ENCODE measurements at places on chromosomes 5 and 9. TPM values are rescaled to one million over a fixed set of nuclear protein-coding genes. Genes with fewer than 3 reads are reported as not detected.

DNA sequence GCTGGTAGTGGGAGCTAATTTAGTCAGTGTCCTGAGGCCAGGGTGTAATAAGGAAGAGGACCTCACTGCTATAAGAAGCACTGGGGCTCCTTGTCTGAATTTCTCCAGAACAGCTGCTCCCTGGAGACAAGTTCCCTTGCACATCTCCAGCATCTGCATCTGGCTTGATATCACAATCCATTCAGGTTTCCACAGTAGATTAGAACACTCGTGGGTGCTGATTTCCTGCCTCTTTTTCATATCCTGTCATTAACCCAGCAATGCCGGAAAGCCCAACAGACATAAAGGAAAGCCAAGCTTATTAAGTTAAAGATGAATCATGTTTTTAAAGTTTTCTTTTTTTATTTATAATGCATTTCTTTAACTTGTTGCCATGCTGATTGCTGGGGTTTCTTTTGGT lies 232.3 kb upstream of the WWC1 start:
- no peak for DNase-seq

DNA sequence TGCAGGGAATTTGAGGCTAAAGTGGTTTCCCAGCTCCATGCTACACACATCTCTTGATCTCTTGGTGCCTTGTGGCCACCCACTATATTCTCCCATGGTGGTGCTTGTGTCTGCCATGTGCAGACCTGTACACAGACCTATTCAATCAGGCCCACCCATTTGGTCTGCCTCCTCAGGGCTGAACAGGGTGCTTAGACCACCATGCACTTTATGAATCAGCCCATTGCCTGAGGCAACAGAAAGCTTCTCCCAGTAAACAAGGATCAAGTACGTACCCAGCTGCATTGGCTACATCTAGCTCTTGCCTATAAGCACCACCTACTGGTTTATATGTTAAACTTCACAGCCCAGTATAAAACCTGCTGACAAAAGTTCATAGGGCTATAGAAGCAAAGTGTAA lies 664.3 kb upstream of the EDIL3 start:
- DNase-seq, result peak; percentile 82

DNA sequence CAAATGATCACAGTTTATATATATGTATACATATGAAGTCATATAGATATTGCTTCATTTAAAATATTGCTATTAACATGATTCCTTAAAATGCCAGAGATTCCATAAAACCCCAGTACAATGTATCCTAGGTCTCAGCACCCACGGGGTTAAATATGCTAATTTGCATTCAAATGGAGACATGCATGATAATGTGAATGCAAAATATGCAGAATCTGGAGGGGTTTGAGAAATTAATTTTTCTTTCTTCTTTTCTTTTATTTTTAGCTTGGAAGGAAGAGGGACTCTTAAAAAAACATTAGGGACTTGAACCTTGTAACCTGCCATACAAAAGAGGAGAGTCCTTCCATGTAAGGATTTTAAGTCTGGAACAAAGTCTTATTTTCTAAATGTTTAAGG lies 211.9 kb downstream of the MEF2C start:
- no peak for DNase-seq

DNA sequence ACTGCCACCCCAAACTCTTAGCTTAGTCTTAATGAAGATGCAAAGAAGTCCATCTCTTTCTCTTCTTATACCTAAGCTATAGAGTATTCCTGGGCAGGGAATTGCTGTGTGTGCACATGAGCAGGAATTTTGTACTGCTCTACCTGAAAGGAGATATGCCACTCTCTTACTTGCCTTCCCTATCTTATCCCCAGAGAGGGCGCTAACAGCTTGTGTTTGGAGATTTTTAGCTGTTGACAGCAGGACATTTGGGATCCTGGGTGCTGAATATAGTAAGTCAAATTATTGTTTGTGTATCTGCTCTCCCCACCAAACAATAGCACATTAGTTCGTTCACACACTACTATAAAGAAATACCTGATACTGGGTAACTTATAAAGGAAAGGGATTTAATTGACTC lies 159.5 kb downstream of the GABRG2 start:
- DNase-seq, result peak; percentile 79

GRCh38 chr5:3312299-3312698 lies 283.3 kb upstream of the IRX1 start:
- no peak for DNase-seq

- DNase-seq, result peak; percentile 76
These were observed 9.0 kb upstream of the DMRT3 start for GRCh38 chr9:967436-967835.

DNA sequence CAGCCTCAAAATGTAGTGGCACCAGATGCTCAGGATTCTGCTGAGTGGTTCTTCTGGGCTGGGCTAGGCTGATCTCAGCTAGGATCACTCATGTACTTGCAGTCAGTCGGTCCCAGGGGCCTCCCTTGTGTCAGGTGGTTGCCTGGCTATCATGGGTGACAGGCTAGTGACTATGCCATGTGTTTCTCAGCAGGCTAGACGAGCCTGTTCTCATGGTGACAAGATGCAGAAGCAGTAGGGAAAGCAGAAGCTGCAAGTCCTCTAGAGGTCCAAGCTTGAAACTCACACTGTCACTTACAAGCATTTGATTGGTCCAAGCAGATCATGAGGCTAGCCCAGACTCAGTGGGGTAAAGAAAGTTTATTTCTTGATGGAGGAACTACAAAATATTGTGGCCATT lies 15.2 kb upstream of the KCNMB1 start:
- DNase-seq, result no peak

DNA sequence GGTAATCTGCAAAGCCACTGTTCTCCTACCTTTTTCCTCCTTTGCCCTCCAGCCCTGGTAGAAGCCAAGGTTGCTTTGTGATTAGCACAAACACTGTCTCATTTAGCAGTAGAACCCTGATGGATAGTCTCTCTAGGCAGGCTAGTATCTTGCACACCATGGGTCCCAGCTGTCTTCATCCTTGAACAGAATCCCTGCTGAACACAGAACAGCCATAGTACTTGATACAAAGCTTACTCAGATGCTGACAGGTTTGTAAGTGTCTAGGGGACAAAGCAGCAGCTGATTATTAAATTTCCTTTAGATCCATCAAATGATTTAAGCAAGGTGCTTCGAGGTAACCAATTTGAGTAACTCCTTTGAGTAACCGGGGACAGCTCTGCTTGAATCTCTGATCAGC lies 163.7 kb upstream of the PPP1R2B start:
- no peak for DNase-seq

Gene RASGRF2
- polyA plus RNA-seq, result 5.0 TPM

Gene PLEKHG4B
- polyA plus RNA-seq, result 33.5 TPM
